ENCODE measurements at places on chromosomes 3 and 15.

DNA sequence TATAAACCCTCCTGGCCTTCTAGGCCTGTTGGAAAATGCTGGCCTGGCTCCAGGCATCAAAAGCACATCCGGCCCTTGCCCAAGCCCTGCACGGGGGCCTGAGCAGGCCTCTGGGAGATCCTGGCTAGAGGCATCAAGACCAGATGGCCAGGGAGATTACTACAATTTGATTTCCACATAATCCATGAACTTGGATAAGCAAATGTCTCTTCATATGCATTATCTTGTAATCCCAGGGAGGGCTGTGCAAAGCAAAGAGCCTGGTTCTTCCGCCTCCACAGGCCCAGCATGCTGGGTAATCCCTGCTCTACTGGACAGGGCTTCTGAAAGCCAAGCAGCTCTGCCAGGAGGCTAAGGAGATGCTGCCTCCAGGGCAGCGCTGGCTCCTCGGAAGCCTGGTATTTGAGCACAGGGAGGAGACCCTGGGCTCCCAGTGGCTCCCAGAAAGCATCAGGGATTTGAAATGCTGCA lies 18.2 kb downstream of the MRPL46 start:
- DNase-seq: no peak

- DNase-seq: no peak
These were observed 43.6 kb upstream of the WWTR1 start for GRCh38 chr3:149701206-149701976.

DNA sequence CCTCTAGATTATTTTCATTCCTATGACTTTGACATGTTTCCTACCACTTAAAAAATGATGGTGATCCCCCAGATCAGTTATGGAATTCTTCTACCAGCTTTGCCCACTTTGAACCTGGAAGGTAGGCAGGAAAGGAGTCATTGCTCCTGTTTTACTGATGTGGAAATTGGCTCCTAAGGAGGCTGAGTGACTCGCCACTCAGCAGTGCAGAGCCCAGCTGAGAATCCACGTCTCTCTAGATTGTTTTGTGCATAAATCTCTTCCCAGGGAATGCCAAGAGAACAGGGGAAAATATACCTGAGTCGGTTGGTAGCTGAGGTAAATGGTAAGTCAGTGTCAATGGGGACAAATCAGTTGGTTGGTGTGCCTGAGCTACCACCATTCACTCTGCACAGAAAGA lies 4.7 kb downstream of the LTF start:
- no peak for DNase-seq

- DNase-seq: no peak
These were observed 27.3 kb downstream of the ATOSA start for GRCh38 chr15:52651868-52652267.

DNA sequence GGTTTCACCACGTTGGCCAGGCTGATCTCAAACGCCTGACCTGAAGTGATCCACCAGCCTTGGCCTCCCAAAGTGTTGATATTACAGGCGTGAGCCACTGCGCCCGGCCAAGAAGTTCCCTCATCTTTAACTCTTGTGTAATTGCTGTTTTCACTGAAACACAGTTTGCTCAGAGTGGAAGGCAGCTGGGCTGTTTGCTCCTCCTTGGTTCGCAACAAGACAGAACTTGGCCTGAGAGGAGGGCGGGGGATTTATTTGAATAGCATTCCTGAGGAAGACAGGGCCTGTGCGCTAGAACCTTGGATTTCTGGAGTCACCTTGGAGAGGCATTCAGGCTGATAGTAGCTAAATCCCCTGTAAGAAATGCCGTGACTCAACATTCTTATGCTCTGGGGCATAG lies 226.7 kb upstream of the MCTP2 start:
- DNase-seq: no peak

- DNase-seq: no peak
These were observed 29.8 kb upstream of the FAM98B start for GRCh38 chr15:38424101-38424552.

DNA sequence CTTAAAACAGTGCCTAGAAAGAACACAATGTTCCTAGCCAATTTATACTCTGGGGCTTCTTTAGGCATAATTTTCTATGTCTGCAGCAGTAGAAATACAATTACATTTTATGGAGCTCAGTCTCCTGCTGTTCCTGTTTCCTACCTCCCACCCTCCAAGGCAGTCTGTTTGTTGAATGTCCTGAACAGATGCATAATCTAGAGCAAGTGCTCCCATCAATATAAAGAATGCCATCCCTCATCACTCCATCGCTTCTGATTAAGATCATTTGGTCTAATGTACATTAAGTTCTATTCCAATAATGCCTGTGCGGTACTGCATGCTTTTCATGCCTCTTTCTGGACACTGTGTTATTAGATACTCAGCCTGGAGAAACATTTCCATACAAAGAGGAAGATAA lies 869.8 kb upstream of the CFAP20DC start:
- DNase-seq: no peak

DNA sequence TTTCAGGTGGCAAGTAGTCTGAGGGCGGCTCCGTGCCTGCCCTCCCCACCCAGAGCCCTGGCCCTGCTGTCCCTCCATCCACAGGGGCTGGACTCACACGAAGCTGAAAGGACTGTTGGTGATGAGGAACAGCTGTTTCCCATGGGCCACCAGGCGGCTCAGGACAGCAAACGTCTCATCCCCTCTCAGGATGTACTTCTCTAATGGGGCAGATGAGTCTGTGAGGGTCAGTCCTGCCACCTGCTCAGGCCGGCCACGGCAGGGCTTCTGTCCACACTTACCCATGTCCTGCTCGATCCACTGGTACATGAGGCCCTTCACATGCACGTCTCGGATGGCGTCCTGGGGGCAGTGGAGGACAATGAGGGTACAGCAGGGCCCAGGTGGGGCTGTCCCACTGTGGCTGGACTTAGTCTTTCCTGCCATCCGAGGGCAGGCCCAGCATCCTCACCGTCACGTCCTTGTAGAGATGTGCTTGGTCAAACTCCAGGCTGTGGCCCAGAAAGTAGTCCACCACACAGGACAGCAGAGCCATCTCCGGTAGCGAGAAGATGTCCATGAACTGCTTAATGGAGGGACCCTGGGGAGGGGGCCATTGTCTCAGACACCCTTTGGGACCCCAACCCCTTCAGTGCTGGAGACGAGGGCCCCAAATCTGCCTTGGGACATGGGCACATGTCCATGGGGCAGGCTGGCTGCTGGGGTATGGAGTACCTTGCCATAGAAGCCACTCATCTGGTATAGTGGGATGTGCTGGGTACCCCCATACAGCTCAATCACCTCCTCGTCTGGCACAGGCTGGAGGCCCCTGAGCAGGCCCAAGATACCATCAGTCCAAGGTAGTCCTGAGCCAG lies 5.7 kb downstream of the NT5DC2 start:
- DNase-seq: no peak

DNA sequence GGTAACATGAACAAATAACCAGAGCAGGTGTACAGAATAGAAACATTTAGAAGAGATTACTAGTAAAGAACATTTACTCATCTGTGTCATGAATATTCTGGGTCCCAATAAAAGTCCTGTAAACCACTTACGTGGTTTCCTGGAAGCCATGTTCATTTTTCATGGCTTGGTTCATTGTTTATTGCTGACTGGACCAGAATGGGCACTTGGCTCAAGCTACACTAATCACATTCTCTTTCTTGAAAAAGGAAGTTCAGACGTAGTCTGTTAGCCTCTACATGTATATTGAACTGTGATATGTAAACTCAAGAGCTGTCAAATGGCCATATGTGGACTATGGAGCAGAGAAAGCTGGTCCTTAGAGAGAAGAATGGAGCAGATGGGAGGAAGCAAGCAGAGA lies 138.3 kb upstream of the FAM3D start:
- DNase-seq: no peak

DNA sequence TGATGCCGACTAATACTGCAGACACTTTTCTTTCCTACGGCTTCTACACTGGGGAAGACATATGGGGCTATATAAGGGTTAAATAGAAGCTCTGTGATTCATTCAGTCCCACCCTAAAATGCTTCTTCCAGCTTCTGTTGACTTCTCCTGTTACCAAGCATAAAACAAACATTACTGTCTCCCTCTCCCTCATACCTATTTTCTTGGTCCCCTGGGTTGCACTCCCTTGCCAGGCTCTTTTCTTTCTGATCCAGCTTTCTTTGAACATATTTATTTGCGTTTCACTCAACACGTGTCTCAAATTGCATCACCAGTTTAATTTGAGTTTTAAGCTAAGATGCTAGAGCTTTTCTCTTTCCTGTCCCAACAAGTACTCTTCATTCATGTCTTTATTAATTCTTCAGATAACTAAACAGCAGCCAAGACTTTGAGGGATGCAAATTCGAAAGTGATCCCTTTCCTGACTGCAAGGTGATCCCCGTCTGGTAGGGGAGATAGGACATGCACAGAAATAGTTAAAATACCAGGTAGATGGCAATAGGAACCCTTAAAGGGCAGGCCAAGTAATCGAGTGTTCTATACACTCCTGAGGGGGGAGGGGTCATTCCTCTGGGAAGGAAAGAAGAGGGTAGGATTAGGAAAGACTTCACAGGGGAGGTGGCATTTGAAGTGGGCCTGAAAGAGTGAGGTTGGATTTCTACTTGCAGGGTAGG lies 198.6 kb upstream of the BCL6 start:
- no peak for DNase-seq

DNA sequence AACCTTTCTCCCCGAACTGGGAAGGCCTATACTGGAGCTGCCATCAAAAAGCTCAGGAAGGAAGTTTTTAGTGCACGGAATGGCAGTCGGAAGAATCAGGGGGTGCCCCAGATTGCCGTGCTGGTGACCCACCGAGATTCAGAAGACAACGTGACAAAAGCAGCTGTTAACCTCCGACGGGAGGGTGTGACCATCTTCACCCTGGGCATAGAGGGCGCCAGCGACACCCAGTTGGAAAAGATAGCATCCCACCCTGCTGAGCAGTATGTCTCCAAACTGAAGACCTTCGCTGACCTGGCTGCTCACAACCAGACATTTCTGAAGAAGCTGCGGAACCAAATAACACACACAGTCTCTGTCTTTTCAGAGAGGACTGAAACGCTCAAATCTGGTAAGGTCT lies 48.2 kb downstream of the COL6A6 start:
- DNase-seq: no peak

- no peak for DNase-seq
These were observed 56.2 kb downstream of the ZNF445 start for GRCh38 chr3:44421280-44421679.

DNA sequence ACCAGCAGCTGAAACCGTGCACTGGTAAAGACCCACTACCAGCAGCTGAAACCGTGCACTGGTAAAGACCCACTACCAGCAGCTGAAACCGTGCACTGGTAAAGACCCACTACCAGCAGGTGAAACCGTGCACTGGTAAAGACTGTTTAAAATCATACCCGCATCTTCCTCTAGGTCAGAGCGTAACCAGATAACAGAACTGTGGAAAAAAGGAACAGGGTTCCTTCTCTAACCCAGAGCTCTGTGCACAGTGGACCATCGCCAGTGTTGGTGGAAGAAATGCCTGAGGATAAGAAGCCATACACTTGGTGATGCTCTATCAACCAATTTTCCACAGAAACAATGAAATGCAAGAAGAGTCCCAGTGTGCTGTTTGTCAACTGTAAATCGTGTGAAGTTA lies 243.4 kb downstream of the NTRK3 start:
- no peak for DNase-seq

DNA sequence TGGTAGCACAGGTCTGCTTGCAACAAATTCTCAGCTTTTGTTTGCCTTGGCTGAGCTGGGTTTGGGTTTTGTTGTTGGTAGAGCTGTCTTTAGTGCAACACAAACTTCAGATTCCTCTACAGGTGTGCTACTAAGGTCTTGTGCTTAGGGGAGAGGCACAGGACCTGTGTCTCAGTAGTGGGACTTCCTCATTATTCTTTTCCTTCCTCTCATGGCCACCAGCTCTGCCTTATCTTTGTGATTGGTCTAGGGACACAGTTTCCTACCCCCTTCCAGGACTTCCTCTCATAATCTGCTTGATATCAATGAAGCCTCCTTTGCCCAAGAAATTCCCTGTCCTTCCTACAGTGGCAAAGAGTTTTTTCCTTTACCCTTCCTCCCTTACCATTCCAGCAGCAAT lies 24.9 kb upstream of the DNAAF4 start:
- DNase-seq: no peak

DNA sequence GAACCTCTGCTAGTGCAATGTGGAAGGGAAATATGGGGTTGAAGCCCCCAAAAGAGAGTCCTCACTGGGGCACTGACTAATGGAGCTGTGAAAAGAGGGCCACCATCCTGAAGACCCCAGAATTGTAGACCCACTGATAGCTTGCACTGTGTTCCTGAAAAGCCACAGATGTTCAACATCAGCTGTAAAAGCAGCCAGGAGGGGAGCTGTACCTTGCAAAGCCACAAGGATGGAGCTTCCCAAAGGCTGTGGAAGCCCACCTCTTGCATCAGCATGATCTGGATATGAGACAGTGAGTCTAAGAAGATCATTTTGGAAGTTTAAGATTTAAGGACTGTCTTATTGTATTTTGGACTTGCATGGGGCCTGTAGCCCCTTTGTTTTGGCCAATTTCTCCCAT lies 125.8 kb upstream of the TGFBR2 start:
- DNase-seq: no peak

DNA sequence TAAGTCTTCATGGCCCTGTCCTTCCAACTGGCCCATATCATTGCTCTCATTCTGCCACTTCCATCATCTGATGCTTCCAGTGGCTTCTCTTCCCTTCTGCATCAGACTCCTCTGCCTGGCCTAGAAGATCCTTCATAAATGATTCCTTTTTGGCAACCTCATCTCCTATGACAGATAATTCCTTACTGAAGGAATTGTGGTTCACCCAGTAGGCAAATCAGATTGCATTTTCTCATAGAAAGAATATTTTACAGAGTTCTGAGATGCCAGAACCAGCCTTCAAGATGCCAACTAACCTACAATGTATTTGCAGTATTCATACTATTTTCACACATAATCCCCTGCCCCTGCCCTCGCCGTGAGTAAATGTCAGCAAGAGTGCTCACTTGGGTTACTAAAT lies 423.0 kb upstream of the TGFBR2 start:
- no peak for DNase-seq

DNA sequence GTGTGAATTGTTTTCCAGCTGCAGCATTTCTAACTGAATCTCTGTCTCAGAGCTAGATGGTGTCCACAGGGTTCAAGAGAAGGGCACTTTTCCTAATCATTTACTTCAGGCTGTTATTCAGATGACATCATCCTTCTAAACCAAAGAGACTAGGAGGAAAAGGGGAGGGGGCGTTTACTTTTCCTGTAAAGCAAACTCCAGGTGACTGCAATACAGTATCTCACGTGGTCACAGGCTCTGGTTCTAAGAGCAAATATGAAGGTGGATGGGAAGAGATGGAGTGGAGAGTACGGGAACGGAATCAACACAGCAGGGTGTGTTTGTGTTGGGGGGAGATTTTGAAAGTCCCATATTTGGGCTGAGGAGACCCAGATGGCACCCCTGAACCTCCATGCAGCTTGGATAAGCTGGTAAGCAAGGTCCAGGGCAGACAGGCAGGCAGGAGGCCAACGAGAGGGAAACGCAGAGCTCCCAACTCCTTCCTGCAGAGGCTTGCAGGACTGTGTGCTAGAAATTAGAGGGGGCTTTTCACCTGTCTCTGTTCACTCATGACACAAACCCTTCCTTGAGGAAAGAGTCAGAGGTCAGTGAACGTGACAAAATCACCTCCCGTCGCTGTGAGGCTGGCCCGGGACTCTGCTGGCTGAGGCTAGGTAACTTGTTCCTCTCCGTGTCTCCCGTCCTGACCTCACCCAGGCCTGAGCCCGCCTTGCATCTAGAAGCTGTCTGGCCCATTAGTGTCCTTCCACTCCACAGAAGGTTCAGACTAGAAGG lies 151.2 kb downstream of the OPA1 start:
- no peak for DNase-seq

GRCh38 chr3:196546537-196546936 lies 21.8 kb downstream of the WDR53 start:
- no peak for DNase-seq

Data from activated CD8-positive, alpha-beta memory T cell treated with anti-CD3 and anti-CD28 coated beads for 1 hour (primary cell).